ENCODE measurements at places on chromosomes 4 and X. TPM values are rescaled to one million over a fixed set of nuclear protein-coding genes. Genes with fewer than 3 reads are reported as not detected.

PLAC8 gene
- 1,724 TPM for polyA plus RNA-seq

SLC26A1 gene
- not detected for polyA plus RNA-seq

GAK gene
- polyA plus RNA-seq, result 49.4 TPM

IL2 gene
- polyA plus RNA-seq, result 0.57 TPM

SSX7 gene
- polyA plus RNA-seq, result not detected

DNA sequence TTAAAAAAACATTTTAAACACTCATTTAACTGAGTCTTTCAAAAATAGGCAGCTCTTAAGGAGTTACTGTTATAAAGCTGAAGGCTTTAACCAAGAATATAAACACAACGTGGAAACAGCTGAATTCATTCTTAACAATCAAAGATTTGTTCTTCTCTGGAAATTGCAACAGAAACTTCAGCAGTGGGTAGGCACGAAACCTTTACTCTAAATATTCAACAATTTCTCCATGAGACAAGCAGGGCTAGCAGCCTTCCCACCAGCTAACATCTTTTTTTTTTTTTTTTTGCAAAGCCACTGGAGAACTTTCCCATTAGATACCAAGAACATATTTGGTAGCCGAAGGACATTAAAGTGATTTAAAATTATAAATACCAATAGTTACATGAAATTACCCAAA, 78.2 kb upstream of the PRSS48 start:
- no peak for DNase-seq

DNA sequence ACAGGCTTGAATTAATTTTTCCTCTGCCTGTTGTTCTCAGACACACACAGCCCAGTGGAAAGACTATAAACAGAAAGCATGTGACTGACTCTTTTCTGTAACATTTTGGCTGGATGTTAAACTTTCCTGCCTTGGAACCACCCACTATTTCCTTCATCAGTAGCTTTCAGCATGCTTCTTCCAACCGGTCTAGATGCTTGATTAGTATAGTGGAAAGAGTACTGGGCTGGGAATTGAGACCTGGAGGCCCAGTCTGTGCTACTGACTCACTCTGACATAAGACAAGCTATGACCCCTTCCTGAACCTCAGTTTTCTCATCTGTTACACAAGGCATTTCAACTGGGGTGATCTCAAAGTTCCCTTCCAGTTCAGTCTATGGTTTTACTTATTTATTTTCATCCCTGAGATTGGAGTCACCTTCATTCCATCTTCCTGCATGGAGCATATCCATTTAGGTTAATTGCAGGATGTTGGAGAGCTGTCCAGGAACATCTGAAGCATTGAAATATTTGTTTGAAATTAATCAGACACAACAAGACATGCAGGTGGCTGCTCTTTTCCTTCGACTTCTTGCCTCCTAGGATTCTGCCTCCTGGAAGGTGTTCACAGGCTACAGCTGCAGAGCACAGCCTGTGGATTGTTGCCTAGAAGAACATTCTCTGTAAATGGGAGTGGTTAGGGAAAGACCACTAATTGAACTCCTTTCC, 173.4 kb downstream of the RTL9 start:
- DNase-seq, result no peak

- DNase-seq, result no peak
Measured at GRCh38 chr4:181728305-181728966, 514.8 kb upstream of the TENM3 start.

Measured in immature natural killer cell (primary cell).